Foreskin melanocyte (primary cell): ENCODE measurements at places on chromosomes 4 and X.

- DNase-seq, result no peak
Measured at GRCh38 chrX:105753411-105753810, 68.9 kb upstream of the NRK start.

DNA sequence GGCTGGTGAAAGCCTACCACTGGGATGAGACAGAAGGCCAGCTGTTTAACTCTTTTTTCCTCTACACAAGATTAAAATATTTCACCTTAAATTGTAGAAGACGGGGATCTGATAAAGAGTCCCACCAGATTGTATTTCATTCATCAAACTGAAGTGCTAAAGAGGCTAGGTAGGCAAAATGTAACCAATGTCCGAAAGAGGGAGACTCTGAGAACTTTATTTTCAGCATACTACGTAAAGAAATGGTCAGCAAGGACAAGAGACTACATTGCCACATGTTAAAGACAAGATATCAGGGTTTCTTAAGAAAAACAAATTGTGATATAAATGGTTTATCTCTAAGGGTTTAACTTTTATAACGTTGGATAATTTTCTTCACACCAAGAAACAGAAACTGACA lies 71.6 kb upstream of the INPP4B start:
- DNase-seq, result no peak

DNA sequence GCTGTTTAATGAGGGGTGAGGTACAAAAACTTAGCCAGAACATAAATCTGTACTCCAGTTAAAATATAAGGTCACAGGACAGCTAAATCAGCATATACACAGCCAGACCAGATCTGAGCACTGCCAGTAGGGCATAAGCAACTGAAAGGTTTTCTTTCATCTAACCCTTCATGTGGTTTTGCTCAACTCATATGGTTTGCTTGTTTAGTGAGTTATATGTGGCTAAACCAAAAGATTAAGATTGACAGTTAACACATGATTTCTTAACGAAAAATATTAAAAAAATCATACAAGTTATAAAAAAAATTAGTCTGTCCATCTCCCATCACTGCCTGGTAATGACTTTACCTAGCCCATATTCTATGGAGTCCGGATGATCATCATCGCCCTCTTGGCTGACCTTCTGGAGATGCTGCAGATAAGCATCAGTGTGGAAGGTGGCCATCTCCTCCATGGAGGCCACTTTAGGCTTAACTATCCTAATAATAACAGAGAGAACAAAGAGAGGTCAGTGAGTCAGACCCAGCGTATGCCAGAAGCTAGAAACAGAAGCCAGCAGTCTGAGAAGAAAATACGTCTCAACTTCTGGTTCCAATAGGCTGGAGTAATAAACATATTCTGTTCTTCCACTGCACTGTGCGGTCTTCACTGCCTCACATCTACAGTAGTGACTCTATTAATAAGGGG lies 4.1 kb downstream of the HDAC8 start:
- DNase-seq, result no peak

GRCh38 chrX:12946838-12947544 lies 27.9 kb upstream of the TMSB4X start:
- DNase-seq, result peak; percentile 73

DNA sequence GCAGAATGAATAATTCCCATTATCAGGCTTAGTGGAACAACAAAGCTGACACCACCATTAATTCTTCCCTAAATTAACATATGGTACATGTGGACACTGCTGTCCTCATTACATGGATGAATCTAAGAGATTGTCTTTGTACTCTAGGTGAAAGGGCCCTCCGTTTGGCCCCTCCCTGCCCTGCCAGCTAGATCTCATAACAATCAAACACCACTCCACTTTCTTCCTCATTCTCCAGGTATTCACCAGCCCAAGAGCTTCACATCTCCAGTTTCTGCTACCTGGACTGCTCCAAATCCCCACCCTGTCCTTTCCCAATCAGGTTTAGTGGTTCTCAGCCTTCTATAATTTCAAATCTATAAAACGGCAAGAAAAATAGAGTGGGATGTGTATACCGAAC lies 3.8 kb downstream of the HSD17B11 start:
- no peak for DNase-seq

DNA sequence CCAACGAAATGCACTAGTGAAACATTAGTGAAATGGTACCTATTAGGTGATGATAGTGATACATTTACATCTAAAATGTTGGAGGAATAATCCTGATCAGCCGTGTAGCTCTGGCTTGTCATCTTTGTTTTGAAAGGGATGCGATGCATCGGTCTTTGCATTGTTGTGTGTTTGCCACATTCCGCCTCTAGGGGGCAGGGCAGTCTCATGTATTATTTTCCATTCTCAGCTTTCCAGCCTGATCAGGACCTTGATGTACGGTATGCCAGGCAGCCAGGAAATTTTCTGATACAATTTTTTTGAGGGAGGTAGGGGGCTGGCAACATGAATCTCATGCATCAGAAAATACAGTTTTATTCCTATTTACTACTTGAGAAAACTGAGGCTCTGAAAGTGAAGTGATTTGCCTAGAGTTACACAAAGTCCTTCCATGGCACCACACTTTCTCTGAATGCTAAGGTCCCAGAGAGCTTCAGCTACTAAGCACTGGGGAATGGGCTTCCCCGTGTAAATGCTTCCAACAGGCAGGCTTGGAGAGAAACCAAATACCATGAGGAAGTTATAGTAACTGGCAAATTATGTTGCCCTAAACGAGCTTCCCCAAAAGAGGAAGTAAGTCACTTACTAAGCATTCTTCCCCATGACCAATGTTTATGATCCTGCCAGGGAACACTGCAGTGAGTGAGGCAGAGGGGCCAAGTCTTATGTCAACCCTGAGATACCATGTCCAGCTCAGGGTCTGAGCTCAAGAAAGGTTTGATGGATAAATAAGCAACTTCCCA lies 31.8 kb upstream of the IQSEC2 start:
- DNase-seq, result peak; percentile 36
